Type B pancreatic cell (in vitro differentiated cells): ENCODE measurements at places on chromosomes 4 and X.

DNA sequence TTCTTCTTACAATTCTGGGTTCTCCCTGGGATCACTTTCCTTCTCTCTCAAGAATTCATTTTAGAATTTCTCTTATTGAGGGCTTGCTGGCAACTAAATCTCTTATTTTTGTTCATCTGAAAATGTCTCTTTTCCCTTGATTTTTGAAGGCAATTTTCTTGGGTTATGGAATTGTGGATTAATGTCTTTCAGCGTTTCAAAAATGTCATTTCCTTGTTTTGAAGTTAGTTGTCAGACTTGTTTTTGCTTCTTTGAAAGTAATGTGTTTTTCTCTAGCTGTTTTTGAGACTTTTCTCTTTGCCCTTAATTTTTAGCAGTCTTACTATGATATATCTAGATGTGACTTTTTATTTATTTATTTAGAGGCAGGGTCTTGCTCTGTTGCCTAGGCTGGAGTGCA, 205.7 kb downstream of the CHIC2 start:
- no peak for DNase-seq

DNA sequence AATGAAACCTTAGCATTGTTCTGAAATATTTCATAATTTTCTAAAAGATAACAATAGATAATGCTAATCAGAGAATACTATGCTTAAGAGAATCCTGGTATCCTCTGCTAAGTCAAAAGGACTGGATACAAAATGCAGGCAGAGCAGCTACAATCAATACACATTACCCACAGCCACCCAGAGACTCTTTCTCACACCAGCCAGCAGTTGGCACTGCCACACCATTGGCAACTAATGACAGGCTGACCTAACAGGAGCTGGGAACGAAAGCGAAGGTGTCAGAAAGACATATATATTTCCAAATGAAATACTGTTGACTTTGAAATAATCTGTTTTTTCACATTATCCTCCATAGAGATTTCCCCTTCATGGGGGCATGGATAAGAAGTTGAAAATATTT, 122.6 kb upstream of the PLAC1 start:
- no peak for DNase-seq

GRCh38 chr4:78423790-78424189, 127.8 kb upstream of the ANXA3 start:
- no peak for DNase-seq

GRCh38 chr4:7153711-7154110, 38.6 kb upstream of the SORCS2 start:
- DNase-seq, result no peak

DNA sequence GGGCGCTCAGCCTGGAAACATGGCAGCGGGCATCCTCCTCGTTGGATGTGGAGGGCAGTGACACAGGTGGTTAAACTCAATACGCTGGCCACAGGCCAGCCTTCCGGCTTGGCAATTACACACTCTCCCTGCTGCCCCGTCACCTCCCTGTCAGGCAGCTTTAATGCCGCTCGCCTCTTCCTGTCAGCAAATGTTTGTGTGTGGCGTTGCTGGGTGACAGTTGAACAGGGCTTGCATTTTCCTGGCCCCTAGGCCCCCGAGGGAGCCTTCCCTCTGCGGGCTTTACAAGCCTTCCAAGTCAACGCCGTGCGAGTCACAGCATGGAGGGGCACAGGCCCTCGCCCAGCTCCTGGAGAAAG, 620.0 kb downstream of the BCOR start:
- DNase-seq, result no peak

DNA sequence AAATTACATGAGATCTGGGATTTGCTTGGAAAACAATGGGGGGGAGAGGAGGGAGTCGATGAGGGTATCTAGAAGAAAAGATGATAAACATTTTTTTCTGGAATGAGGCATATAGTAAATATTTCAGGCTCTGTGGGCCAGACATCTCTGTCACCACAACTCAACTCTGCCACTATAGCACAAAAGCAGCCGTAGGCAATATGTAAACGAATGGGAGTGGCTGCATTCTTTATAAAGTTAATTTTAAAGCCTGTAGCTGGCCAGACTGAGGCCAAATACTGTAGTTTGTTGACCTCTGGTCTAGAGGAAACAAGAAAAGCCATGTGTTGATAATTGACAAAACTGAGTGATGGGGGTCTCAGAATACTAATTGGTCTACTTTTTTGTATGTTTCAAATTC, 14.1 kb upstream of the TCEANC start:
- no peak for DNase-seq

GRCh38 chrX:70664726-70665125, 220.1 kb downstream of the DLG3 start:
- no peak for DNase-seq

DNA sequence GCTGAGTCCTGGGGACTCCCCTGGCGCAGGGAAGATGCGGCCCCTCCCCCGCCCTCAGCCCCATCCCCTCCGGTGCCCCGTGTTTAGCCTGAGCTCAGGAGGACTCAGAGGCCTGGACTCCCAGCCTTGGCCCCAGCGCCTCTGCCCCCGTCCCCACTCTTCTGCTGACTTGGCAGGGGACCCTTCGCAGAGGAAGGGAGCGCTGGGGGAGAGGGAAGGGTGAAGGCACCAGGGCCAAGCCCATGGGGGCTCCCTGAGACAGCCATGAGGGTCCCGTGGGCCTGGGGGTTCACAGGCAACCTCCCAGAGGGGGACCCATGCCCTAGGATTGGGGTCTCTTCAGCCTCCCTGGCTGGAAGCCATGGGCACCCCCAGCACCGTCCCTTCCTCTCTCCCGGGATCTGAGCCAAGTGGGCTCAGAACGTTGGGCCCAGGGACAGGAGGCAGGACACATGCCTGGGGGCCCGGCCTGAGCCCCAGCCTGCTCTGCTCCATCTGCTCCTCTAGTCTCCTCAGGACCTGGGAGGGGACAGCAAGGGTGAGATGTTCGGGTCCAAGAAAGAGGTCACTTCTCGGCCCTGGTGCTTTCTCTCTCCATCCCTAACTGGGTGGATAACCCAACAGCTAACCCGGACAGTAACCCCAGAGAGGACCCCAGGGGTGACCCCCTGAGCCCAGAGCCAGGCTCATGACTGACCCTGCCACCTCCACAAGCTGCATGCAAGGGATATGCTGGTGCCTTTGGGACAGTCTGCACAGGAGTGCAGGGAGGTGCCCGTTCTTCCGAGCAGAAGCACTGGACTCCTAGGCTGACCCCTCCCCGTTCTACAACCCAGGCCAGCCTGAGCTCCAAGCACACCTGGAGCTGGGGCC, 1.5 kb upstream of the CPLX1 start:
- DNase-seq, result peak; percentile 67

- no peak for DNase-seq
Measured at GRCh38 chr4:124018383-124019317, 622.1 kb downstream of the SPRY1 start.

GRCh38 chrX:12403474-12404082, 265.3 kb downstream of the FRMPD4 start:
- no peak for DNase-seq

- DNase-seq, result peak; percentile 83
Measured at GRCh38 chr4:52051615-52052474, 741 bp downstream of the SPATA18 start.

GRCh38 chrX:63128509-63128908, 222.6 kb downstream of the SPIN4 start:
- no peak for DNase-seq

DNA sequence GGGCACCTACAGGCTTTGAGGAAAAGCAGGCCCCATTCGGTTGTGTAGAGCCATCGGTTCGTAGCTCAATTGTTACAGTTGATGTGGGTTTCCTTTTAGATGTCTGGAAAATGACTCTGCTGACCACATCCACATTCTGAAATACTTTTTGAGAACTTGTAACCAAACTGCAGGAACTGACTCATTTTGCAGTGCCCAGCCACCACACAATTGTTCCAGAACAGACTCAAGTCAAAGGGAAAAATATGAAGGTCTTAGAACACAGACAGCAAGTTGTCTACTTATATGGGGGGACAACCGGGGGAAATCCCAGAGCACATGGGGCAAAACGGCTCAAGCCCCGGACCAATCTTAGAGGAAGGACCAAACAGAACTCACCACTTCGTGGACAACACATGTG, 557.6 kb upstream of the DIPK2B start:
- no peak for DNase-seq

GRCh38 chrX:650811-651210, 20.2 kb downstream of the SHOX start:
- DNase-seq, result no peak

- no peak for DNase-seq
Measured at GRCh38 chr4:62881901-62882300, 1527.3 kb downstream of the TECRL start.

- DNase-seq, result no peak
Measured at GRCh38 chrX:95383778-95384177, 1300.9 kb upstream of the DIAPH2 start.

DNA sequence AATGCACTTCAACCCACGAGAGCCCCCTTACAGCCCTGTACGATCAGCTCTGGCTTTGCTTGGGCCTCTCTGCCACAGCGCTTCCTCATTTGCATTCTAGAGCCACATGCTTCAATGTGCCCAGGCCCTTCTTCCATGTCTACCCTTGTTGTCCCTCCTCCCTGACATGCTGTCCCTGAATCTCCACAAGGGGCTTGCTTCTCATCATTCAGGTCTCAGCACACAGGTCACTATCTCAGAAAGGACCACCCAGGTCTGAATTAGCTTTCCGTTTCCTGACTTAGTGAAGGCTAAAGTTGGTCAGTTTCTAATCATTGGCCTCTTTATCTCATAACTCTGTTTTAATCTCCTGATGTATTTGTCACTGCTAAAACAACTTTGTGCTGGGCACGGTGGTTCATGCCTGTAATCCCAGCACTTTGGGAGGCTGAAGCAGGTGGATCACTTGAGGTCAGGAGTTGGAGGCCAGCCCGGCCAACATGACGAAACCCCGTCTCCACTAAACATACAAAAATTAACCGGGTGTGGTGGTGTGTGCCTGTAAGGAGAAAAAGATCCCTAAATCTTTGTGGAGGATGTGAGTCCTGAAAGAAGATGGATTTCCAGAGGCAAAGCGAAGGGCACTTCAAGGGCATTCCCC, 17.9 kb upstream of the SLC34A2 start:
- DNase-seq, result no peak

DNA sequence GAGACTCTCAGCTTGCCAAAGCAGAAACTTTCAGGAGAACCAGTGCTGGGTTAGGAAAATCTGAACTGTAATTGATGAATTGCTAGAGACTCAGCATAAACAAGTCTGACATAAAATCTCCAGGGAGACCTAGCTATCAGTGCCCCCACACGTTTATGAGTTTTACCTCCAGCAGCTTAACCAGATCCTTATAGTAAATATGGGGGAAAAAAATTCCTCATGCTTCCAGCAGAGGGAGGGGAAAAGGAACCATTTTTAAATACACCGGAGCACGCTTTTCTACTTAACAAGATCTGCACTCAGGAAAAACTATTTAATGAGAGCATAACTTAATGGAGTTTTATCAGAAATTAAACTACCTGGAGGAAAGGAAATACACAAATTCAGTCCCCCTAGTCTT, 1040.7 kb upstream of the INTU start:
- no peak for DNase-seq

- DNase-seq, result no peak
Measured at GRCh38 chrX:42495139-42495538, 282.8 kb downstream of the PPP1R2C start.

DNA sequence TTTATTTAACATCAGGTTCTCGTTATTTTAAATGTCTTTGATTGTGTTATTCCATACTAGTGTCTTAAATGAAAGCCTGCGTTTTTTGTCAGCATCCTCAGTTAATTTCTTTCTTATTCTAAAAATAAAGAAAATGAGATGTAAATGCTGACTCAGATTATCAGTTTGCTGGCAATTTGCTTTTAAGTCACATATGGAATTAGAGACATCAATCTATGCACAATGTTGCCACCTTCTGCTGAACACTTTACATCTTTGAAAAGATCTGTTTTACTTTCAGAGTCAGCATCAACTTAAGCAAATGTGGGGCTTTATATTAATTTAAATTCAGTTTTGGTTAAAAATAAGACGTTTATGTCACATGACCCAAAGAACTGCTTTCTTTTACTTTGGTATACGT, 99.2 kb downstream of the ADGRL3 start:
- no peak for DNase-seq

GRCh38 chr4:185742766-185743165, 69.2 kb downstream of the SORBS2 start:
- DNase-seq, result no peak

GRCh38 chrX:151402719-151403390, 5.8 kb downstream of the VMA21 start:
- DNase-seq, result no peak

- no peak for DNase-seq
Measured at GRCh38 chr4:109914322-109914721, 1.6 kb downstream of the EGF start.

DNA sequence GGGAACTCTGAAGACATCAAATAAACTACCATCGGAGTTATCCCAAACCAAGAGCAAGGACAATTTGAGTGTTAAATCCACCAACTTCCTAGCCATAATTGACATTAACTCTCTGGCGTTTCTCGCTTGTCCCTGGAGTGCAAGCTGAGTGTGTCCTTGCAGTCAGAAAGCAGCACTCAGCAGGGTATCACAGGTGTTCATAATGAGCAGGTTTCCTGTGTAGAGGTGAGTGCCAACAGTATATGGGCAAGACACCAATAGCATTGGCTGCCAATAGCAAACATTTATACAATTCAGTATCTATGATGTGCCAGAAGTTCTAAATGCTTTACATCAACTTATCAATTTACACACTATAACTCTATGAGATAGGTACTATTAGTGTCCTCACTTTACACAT, 11.2 kb downstream of the BLTP1 start:
- DNase-seq, result no peak

DNA sequence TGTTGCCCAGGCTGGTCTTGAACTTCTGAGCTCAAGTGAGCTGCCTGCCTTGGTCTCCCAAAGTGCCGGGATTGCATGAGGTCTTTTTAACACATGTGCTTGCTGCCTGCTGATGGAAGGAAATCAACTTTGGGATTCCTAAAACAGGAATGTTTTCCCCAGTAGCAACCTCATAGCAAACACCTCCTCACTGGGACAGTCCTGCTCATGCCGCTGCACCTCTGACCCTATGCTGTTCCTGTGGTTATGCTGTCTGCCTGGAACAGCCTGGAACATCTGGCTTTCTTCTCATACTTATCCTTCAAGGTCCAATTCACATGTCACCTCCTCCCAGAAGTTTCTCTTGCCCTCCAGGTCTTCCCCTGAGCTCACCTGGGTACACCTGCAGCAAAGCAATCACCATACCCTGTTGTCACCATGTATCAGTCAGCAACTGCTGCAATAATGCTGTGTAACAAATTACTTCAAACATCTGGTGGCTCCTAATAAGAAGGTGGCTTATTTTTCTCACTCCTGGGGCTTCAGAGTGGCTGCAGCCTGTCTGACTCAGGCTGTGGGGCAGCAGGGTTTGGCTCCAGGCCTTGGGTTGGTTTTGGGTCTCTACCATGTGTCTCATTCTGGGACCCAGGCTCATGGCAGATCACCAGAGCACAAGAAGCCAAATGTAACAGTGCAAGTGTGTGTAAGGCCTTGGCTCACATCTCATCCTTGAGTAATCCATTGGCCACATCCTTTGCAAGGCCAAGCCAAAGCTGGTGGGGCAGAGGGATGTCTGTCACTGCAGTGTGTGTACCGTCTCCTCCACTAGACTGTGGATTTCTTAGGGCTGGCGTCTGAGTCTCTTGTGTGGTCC, 59.4 kb upstream of the SORCS2 start:
- no peak for DNase-seq
